ENCODE measurements at places on chromosomes 6 and 20.

DNA sequence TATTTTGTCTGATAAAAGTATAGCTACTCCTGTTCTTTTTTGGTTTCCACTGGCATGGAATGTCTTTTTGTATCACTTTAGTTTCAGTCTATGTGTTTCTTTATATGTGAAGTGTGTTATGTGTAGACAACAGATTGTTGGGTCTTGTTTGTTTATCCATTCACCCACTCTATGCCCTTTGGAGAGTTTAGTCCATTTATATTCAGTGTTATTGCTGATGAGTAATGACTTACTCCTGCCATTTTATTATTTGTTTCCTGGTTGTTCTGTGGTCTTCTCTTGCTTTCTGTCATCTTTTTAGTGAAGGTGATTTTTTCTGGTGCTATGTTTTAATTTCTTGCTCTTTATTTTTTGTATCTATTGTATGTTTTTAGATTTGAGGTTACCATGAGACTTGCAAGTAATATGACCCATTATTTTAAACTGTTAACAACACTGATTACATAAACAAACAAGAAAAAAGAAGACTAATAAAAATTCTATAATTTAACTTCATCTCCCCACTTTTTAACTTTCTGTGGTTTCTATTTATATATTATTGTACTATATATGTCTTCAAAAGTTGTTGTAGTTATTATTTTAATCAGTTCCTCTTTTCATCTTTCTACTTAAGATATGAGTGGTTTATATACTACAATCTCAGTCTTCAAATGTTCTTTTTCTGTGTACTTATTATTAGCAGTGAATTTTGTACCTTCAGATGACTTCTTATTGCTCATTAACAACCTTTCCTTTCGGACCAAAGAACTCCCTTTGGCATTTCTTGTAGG, 323.4 kb downstream of the BTBD9 start:
- no peak for DNase-seq

- DNase-seq: no peak
Observed at GRCh38 chr20:38406476-38406875, 28.7 kb downstream of the SNHG17 start.

DNA sequence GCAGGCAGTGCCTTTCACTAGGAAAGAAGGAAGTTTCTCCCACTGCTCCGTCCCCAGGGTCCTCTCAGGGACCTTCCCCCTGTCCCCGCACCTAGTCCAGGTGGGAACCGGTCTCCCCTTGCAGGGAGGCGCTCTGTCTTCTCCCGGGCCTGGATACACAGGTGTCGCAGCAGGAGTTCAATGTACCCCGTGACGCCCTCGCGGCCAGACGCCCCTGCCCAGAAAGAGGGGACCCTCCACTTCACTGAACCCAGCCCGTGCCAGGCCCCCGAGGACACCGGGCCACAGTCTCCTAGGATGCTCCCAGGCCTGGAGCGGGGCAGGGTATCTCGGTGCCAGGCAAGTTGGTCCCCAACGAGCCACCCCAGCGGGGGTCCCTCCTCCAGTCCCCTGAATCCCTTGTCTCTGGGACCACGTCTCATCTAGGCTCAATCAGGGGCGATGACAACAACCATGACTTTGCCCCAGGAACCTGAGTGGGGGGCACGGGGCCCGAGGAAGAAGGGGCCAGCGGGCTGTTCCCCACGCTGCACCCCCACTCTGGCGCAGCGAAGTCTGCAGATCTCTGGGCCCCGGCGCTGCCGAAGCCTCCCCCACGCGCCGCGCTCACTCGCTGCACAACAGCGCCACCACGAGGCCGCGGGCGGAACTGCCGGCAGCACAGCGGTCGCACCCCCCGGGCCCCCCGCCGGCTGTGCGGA, 103.0 kb downstream of the EDN3 start:
- peak; percentile 55 for DNase-seq

DNA sequence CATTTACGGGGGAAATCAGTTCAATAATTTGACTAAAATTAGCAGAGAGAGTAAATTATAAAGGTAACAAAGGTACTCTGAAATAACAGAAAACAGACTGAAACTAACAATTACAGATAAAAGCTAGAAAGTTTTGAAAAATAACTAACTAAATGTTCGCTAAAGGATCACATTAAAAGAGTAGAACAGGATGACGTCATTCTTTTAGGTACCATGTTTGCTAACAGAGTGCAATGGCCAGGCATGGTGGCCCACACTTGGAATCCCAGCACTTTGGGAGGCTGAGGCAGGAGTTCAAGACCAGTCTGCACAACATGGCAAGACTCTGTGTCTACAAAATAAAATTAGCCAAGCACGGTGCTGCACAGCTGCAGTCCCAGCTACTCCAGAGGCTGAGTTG, 212.3 kb upstream of the CDYL start:
- DNase-seq: no peak

DNA sequence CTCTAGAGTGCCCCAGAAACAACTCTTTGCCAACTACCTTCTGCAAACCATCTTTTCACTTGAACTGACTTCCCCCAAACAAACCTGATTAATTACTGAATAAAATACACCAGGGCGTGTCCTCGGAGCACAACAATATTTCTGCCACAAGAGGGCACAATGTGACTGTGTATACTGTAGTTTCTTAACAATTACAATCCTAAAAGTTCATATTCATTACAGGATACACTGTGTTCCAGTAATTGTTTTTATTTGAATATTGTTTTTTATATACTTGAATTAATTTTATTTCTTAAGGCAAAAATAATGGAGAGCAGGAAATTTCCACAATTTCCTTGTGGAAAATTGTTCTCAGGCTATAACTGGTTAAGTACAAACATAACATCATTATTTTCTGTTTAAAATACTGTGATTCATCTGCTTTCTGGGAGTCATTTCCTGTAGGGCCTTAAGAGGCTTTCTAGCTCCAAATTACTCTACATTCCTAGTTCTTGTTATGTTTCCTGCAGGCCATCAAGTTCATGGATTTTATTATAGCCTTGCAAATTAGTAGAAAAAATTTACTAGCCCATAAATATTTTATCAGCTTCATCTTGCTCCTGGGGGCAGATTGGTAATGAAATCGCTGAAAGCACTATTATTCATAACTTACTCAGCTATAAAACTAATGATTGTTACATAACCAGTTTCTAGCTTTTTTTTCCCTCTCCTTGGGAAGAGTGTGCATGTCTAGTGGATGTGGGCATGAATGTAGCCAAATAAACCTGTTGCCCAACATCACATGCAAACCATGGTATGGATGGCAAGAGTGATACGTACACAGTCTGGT, 51.9 kb upstream of the SLC22A16 start:
- peak; percentile 25 for DNase-seq

GRCh38 chr20:24823989-24824693, 124.9 kb upstream of the CST7 start:
- DNase-seq: no peak

- no peak for DNase-seq
Observed at GRCh38 chr20:45059022-45059728, 41.8 kb downstream of the KCNS1 start.

DNA sequence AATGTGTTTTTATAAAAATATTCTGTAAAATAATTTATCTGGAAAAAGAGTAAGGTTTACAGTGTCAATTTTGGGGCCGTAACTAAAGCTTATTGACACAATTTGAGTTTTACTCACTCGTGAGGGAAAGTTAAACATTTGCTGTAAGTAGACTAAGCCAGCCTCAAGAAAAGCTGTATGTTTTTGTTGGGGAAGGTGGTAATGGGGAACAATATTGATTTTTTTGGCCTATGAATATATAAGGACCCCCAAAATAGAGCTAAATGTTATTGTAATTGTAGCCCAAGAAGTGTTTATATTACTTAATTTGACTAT, 1.4 kb downstream of the SENP6 start:
- no peak for DNase-seq

- no peak for DNase-seq
Observed at GRCh38 chr20:15031546-15032351, 694.3 kb upstream of the FLRT3 start.

DNA sequence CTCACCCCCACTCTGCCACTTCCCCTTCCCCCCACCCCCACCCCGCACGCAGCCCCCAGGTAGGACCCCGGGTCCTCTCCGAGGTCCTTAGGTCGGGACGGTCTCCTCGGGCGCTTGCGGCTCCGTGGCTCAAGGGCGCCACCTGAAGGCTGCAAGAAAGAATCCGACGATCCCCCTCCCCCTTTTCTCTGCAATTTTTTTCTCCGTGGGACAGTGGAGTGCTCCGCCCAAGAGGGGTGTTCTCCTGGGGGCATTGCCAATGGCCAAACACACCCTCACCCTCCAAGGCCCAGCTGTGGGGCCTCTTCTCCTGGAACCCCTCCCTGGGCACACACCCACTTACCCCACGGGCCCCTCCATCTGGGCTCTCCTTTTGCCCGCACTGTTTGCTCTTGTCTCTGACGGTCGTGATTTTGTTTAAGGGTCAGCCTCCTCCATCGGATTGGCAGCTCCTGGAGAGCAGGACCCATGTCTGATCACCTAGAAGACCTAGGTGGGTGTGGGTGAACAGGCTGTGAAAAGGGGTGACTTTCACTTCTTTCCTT, 1.1 kb upstream of the TMEM74B start:
- no peak for DNase-seq

DNA sequence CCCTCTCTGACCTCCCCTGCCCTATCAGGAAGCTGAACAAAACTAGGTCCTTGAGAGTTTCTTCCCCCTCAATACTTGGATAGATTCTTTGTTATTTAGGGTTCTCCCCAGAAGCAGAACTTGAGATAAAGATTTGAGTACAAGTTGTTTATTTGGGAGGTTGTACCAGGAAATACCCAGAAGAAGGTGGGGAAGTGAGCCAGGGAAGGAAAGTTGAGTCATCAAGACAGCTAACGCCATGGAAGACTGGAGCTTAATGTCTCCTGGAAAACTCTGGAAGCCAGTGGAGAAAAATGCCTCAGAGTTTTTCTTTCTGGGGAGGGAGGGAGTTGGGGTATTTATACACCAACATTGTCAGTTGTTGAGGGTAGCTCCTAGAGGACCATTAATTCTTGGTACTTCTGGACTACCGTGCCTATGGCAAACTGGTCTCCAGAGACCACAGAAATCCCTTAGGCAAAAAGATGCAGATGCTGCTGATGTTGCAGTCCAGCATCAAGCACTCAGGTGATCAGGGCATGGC, 102.6 kb upstream of the ZFP64 start:
- no peak for DNase-seq

DNA sequence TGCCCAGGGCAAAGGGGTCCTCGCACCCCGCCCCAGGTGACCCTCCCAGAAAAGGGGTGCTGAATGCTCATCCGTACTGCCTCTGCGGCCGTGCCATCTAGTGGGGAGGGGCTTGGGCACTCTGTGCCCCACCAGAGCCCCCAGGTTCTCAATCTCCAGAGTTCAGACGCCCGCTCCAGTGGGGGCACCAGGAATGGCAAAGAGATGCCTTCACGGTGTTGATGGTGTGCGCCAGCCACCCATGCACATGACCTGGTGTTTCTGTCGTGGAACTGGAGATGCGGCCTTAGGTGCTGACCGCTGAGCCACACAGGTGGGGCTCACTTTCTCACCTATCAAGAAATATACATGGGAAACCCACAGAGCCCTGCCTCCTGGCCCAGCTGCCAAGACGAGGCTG, 30.8 kb downstream of the GNAS-AS1 start:
- DNase-seq: no peak

DNA sequence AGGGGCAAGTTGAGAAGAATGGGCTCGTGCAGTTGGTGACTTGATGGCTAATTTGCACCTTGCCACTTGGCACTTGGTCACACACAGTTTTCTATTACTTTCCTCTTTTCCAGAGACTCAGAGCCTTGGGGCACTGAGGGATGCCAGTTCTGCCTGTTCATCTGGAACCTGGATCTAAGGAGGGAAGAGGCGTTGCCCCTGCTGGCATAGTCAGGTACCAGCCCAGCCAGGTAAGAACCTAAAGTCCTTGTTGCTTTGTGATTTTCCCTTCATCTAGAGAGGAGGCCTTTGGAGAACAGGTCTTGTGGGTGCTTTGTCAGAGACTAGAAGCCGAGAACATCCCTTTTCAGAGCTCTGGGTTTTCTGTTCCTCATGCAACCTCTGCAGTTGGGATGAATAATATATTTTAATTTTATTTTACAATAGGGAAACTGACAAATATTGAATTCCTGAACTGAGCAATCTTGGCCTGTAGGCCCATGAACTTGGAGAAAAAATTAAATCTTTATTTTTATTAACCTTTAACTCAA, 11.4 kb downstream of the SYTL3 start:
- no peak for DNase-seq

- DNase-seq: no peak
Observed at GRCh38 chr20:55881204-55881603, 124.1 kb downstream of the CBLN4 start.

DNA sequence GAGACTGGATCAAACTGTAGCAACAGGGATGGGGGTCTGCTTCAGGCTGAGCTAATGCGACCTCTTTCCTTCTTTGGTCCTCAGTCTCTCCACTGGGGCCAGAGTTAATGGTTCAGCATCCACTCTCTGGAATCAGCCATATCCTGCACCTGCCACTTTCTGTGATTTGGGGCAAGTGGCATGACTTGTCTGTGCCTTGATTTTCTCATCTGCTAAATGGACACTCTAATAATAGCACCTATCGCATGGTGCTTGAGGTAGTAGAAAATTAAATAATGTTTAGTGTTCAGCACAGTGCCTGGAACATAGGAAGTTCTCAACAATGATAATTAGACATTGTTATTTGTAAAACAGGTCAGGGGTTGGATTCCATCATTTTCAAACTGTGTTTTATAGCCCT, 6.3 kb downstream of the XKR7 start:
- DNase-seq: no peak

DNA sequence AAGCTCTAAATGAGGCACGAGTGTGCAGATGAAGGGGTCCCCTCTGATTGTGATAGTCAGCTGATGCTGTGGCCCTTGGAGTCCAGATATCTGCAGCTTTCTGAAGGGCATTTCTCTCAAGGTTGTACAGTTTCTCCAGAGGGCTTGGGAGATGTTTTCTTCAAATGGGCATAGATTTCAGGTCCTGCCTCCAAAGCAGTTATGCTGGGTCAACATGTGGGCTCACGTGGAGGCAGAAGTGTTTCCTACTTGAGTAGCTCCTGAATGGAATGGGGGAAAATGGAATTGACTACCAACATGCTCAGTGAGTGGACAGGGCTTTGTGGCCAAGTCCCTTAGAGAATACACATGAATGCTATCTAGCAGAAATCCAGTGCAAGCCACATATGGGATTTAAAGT, 360.7 kb downstream of the SAMD5 start:
- no peak for DNase-seq

DNA sequence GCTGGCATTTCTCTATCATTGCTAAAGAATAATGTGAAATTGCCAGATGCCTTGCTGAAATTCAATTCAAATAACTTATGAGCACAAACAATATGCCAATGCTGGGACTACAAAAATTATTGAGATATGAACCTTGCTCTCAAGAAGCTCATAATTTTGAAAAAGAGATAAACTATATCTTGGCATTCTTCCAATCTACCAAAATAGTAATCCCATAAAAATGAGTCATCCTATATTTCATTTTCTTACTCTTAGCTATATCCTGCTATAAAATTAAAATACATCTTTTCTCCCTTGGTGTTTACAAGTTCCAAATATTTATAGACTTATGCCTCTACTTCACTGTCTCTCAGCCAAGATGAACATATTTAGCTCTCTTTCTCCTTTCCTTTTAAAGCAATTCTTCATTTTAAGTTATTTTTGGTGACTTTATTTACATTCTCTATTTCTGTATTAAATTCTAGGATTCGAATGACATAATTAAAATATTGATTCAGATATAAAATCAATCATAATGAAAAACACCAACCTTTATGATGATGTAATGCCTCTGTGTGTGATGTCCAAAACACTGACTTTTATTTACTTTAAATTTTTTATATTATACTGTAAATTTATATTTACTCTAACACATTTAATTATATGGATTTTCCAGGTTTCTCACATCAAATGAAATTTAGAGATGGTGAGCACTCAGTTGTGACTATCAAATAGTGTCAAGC, 152.6 kb downstream of the CDK19 start:
- DNase-seq: no peak

All from activated gamma-delta T cell treated with anti-CD3 and anti-CD28 coated beads, Interleukin-2, amount 50 U/mL, for 16 hours (primary cell).